CD4-positive, alpha-beta memory T cell (primary cell): ENCODE measurements at places on chromosomes 6 and 20. TPM values are rescaled to one million over a fixed set of nuclear protein-coding genes. Genes with fewer than 3 reads are reported as not detected.

The DEFB132 gene
- not detected for total RNA-seq

The SEL1L2 gene
- not detected for total RNA-seq

GRCh38 chr6:47630587-47630986 is 67.8 kb upstream of the ADGRF4 start:
- no peak overlapping the region for H3K4me3 ChIP-seq
- DNase-seq: no peak
- no peaks in the 10 kb centered on the region for H3K27me3 ChIP-seq

The OR2B6 gene
- not detected for total RNA-seq

DNA sequence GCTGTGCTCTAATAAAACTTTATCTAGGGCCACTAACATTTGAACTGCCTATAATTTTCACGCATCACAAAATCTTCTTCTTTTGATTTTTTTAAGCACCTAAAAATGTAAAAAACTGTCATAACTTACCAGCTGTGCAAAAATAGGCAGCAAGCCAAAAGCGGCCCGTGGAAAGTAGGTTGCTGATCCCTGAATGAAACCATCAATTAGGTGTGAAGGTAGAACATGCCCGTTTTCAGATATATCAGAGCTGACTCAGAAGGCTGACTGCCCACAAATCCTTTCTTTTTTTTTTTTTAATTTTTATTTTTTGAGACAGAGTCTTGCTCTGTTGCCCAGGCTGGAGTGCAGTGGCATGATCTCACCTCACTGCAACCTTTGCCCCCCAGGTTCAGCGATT is 4.9 kb upstream of the IPCEF1 start:
- H3K4me3 ChIP-seq: no peak overlapping the region
- H3K27me3 ChIP-seq: no peaks in the 10 kb centered on the region

DNA sequence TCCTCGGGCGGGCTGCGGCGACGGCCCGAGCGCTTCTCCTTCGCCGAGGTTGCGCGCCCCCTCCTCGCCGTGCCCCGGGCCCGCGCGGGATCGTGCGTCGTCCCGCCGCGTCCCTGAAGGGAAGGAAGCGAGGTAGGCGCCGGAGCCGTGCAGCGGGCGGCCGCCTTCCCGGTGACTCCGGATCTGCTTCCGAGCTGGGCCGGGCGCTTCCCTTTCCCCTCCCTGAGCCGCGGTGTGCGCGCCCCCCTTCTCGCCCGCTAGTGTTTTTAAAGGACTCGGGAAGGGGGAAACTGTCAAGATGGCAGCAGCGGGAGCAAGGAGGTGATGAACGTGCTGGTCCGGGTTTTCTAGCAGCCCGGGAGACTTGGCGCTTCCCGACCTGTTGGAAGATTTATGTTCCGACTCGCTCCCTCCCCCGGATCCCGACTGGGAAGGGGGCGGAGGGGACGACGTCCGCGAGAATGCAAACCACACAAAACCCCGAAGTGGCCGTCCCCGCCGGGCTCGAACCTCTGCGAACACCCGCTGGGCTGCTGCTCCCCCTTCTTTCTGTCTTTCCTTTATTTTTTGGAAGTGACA is 744 bp upstream of the FOXO3 start:
- peak overlapping the region; percentile 98 for H3K4me3 ChIP-seq
- no peaks in the 10 kb centered on the region for H3K27me3 ChIP-seq
- H3K27ac ChIP-seq: peak overlapping the region; percentile 97
- DNase-seq: no peak
- H3K36me3 ChIP-seq: no peaks in the 10 kb centered on the region
- H3K4me1 ChIP-seq: peaks cover 39% of the 10 kb centered on the region

DNA sequence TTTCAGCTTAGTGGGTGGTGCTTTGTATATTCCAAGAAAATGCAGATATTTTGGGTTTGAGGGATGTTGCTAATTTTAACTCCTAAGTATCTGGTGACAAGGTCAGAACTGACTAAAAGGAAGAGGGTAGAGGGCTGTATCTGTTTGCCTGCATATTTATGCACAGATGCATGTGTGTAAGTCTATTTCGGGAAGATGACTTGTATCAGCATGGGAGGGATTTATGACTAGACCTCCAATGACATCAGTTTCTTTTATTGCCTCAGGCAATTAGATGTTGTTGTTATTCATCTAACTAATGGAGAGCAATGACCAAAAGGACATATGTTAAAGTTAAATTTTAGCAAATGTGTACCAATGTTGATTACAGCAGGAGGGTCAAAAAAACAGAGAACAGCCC is 734.3 kb downstream of the QKI start:
- no peak overlapping the region for H3K4me3 ChIP-seq
- H3K27ac ChIP-seq: no peak overlapping the region
- H3K36me3 ChIP-seq: no peaks in the 10 kb centered on the region
- no peaks in the 10 kb centered on the region for H3K4me1 ChIP-seq
- H3K27me3 ChIP-seq: no peaks in the 10 kb centered on the region

DNA sequence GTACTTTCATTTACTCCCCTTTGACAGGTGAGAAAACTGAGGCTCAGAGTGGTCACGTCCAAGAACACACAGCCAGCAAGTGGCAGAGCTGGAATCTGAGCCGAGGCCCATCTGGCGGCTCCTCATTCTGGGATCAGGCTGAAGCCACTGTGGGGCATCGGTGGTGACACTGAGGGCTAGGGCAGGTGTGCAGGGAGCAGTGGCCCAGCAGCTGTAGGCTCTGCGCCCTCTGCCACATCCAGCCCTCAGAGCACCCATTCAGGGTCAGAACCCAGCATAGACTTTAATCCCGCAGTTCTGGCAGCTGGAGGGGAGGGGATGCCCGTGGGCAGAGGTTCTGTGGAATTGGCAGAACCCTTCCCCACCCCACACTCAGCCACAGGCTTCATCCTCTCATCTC is 210.3 kb downstream of the PREX1 start:
- H3K4me3 ChIP-seq: no peak overlapping the region
- DNase-seq: no peak
- no peak overlapping the region for H3K27ac ChIP-seq
- H3K27me3 ChIP-seq: no peaks in the 10 kb centered on the region

The IL17F gene
- total RNA-seq: not detected

- H3K27me3 ChIP-seq: no peaks in the 10 kb centered on the region
- no peak for DNase-seq
- H3K27ac ChIP-seq: no peak overlapping the region
- no peaks in the 10 kb centered on the region for H3K36me3 ChIP-seq
Observed at GRCh38 chr6:23154159-23154558, 584.8 kb downstream of the HDGFL1 start.

GRCh38 chr6:55047451-55048044 is 126.8 kb upstream of the HCRTR2 start:
- H3K36me3 ChIP-seq: no peaks in the 10 kb centered on the region
- no peaks in the 10 kb centered on the region for H3K27me3 ChIP-seq
- H3K4me3 ChIP-seq: no peak overlapping the region
- no peak overlapping the region for H3K27ac ChIP-seq
- DNase-seq: no peak
- no peaks in the 10 kb centered on the region for H3K4me1 ChIP-seq

GRCh38 chr6:37602346-37602745 is 95.3 kb downstream of the MDGA1 start:
- no peak for DNase-seq
- no peaks in the 10 kb centered on the region for H3K27me3 ChIP-seq
- no peak overlapping the region for H3K27ac ChIP-seq
- no peaks in the 10 kb centered on the region for H3K36me3 ChIP-seq

DNA sequence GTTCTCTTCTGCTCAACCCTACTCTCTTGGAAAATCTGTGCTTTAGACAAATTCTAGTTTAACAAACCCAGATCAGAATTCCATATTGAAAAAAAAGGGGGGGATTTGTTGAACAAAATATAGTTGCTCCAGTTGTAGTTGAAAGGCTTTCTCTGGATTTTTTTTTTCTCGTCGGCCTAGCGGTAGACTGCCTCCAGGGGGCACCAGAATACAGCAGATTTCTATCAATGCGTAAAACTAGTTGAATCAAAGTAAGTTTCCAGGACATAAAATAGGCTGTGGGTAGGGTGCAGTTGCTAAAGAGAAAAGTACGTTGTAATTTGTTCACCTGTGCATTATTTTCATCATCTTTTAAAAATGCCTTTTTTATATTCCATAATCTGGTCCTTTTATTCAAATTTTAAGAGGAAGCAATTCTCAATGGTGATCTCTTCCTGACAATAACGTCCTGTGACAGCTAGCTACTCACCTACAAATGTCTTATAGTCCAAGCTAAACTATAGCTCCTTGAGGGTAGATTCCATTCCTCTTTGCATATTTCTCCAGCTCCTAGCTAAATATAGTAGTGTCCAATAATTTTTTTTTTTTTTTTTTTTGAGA is 105.4 kb downstream of the PERP start:
- no peaks in the 10 kb centered on the region for H3K36me3 ChIP-seq
- peak; percentile 63 for DNase-seq
- H3K4me3 ChIP-seq: no peak overlapping the region
- H3K27me3 ChIP-seq: no peaks in the 10 kb centered on the region
- no peaks in the 10 kb centered on the region for H3K4me1 ChIP-seq

- H3K36me3 ChIP-seq: no peaks in the 10 kb centered on the region
- DNase-seq: no peak
- H3K4me1 ChIP-seq: no peaks in the 10 kb centered on the region
- no peak overlapping the region for H3K27ac ChIP-seq
Observed at GRCh38 chr20:52098186-52098585, 93.4 kb downstream of the ZFP64 start.

DNA sequence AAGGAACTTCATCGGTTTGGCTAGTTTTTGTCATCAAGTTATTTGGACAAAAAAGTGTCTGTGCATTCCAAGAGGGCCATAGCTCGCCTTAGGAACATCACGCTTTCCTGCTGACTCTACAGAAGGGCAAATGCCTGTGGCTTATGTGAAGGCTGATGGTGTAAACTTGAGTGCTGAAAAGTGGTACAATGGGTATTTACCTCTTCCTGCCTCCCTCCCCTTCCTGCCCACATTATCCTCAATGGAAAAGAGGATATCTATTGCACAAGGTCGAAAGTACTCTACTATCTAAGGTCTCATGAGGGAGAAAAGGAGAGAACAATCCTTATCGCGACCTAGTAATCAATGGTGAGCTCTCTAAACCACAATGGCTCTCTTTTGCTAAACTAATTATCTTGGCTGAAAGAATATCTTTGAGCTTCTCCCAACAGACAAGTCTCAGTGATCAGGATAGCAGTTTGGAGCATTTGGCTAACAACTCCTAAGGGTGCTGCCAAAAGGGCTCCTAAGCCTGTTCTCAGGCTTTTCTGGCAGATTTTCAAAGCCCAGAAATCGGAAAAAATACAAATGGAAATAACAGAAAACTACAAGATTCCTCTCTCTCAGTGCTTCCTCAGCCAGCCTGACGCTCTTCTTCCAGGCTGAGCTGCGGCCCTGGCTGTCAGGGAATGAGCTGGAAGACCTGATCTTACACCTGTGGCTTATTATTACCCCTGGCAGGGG is 42.6 kb upstream of the ENPP1 start:
- no peaks in the 10 kb centered on the region for H3K4me1 ChIP-seq
- no peaks in the 10 kb centered on the region for H3K27me3 ChIP-seq
- H3K36me3 ChIP-seq: no peaks in the 10 kb centered on the region
- no peak for DNase-seq
- H3K27ac ChIP-seq: no peak overlapping the region

GRCh38 chr20:11582060-11582459 is 335.6 kb upstream of the BTBD3 start:
- H3K36me3 ChIP-seq: no peaks in the 10 kb centered on the region
- no peak overlapping the region for H3K27ac ChIP-seq
- no peaks in the 10 kb centered on the region for H3K27me3 ChIP-seq
- H3K4me1 ChIP-seq: no peaks in the 10 kb centered on the region

The WFDC12 gene
- total RNA-seq: not detected

DNA sequence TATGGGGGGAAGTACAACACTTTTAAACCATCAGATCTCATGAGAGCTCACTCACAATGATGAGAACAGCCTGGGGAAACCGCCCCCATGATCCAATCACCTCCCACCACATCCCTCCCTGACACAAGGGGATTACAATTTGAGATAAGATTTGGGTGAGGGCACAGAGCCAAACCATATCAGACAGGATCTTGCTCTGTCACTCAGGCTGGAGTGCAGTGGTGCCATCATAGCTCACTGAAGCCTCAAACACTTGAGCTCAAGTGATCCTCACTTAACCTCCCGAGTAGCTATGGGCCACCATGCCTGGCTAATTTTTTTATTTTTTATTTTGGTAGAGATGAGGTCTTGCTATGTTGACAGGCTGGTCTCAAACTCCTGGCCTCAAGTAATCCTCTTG is 5.1 kb upstream of the IYD start:
- no peak for DNase-seq
- H3K4me3 ChIP-seq: no peak overlapping the region
- H3K27me3 ChIP-seq: no peaks in the 10 kb centered on the region
- no peaks in the 10 kb centered on the region for H3K4me1 ChIP-seq
- no peak overlapping the region for H3K27ac ChIP-seq

- no peaks in the 10 kb centered on the region for H3K36me3 ChIP-seq
- H3K4me3 ChIP-seq: no peak overlapping the region
- DNase-seq: no peak
- no peaks in the 10 kb centered on the region for H3K4me1 ChIP-seq
Observed at GRCh38 chr6:84652356-84653026, 111.9 kb downstream of the TBX18 start.

- peak; percentile 25 for DNase-seq
- H3K36me3 ChIP-seq: no peaks in the 10 kb centered on the region
- H3K4me3 ChIP-seq: peak overlapping the region; percentile 16
Observed at GRCh38 chr6:37155394-37156312, 14.3 kb upstream of the PIM1 start.

The BPIFB1 gene
- not detected for total RNA-seq

DNA sequence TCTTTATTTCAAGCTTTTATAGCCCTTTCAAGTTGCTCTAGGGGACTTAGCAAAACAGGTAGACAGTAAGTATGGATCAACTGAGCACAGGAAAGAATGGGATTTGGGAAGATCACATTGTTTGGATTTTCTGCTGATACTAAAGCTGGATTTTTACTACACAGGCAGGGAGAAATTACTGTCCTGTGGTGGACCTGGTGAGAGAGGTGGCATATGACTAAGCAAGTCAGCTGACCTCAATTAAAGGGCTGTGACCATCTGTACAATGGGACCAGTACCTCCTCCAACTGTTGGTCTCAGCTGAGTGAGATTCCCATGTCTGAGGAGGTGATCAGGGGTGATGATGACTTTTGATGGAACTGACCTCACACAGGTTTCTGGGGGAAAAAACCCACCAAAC is 28.0 kb downstream of the RREB1 start:
- H3K27me3 ChIP-seq: no peaks in the 10 kb centered on the region
- H3K4me3 ChIP-seq: no peak overlapping the region
- no peaks in the 10 kb centered on the region for H3K36me3 ChIP-seq
- H3K4me1 ChIP-seq: peaks cover 53% of the 10 kb centered on the region
- DNase-seq: no peak

The EPB41L1 gene
- 0.17 TPM for total RNA-seq

The DOP1A gene
- 36.6 TPM for total RNA-seq

DNA sequence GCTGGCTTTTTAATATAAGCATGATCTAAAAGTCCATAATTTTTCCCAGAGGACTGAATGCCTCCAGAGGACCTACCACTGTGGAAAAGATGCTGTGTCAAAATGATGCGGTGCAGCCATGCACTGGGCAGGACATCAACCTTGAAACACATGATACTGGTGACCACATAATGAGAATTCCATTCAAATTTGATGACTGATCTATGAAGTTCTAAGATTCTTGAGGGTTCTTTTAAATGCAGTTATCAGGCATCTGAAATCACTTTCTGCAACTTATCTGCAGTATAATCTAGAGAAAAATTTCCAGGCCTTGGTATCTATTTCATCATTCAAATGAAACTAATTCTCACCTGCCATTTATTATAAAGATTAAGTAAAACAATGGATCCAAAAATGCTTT is 15.0 kb upstream of the MARCKS start:
- no peak overlapping the region for H3K4me3 ChIP-seq
- H3K27ac ChIP-seq: no peak overlapping the region
- no peaks in the 10 kb centered on the region for H3K36me3 ChIP-seq
- H3K27me3 ChIP-seq: no peaks in the 10 kb centered on the region

The SLA2 gene
- 29.9 TPM for total RNA-seq
